H1 (cell line): ENCODE measurements at places on chromosomes 3 and 15. TPM values are rescaled to one million over a fixed set of nuclear protein-coding genes. Genes with fewer than 3 reads are reported as not detected.

Gene GOLGA6B
- not detected in 2 replicates for total RNA-seq

DNA sequence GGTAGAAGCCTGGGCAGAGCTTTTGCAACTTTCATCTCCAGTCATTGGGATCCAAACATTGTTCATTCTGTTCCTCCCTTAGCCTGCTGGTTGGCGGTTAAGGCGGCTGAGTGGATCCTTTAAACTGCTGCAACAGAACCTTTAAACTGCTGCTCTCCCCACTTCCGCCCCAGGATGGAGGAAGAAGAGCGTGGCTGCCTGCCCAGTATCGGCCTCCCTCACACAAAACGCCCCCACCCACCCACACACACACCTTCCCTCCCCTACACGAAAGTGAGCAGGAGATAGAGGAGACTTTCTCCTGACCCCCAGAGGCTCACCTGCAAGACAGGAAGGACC, 460 bp upstream of the ZMAT3 start:
- no peaks in the 10 kb centered on the region for H3K36me3 ChIP-seq
- H3K4me1 ChIP-seq = peaks cover 2% of the 10 kb centered on the region; the same call in 1 of the 2 replicates
- H3K27ac ChIP-seq = 0 out of 2 replicates have a peak overlapping the region, but pooled peaks have one; percentile 43
- no peak for DNase-seq

Gene CPNE4
- total RNA-seq = 1.9 and 3.8 TPM in 2 replicates

Gene TMC3
- total RNA-seq = not detected in 2 replicates

- H3K27me3 ChIP-seq = no peaks in the 10 kb centered on the region
- no peak overlapping the region for H3K27ac ChIP-seq
- 0 out of 2 replicates have a peak, but pooled peaks cover 1% of the 10 kb centered on the region for H3K4me1 ChIP-seq
- no peak overlapping the region for H3K4me3 ChIP-seq
These were observed 120.5 kb upstream of the PROK2 start for GRCh38 chr3:71905426-71905825.

DNA sequence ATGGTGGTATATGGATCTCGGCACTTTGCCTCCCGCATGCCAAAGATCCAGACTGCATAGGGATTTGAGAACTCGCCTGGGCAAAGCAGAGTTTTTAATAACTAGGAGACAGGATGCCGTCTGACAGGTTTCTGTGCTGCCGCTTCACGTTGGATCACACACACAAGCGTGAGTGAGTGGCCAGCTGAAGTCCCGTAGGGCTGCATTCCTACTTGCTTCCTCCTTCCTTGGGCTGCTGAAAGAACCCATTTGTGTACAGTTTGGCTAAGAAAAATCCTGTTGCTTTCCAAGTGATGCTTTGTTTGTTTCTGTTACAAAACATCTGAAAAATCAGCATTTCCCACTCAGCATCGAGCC, 604.3 kb upstream of the CFAP20DC start:
- H3K4me3 ChIP-seq = no peak overlapping the region
- H3K27me3 ChIP-seq = peaks cover 1% of the 10 kb centered on the region
- DNase-seq = no peak
- no peaks in the 10 kb centered on the region for H3K36me3 ChIP-seq
- no peak overlapping the region for H3K27ac ChIP-seq
- H3K4me1 ChIP-seq = no peaks in the 10 kb centered on the region

DNA sequence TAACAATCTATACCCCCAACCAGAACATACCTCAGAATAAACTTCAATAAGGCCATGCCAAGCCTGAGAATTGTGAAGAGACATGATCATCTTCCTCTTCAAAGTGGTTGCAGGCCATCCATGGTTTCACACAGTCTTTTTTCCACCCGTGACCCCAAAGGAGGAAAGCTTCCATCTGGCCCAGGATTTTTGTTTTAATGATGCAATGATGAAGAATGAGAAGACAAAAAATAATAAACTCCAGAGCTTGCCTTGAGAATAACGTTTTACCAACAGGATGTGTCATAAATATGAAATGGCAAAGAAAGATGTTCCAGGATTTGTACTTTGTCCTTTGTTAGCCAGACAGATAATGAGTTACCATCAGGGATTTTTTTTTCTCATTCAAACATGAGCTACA, 201.9 kb downstream of the WNT5A start:
- no peaks in the 10 kb centered on the region for H3K27me3 ChIP-seq
- no peak overlapping the region for H3K4me3 ChIP-seq
- peaks cover 5% of the 10 kb centered on the region for H3K4me1 ChIP-seq
- no peaks in the 10 kb centered on the region for H3K36me3 ChIP-seq
- H3K27ac ChIP-seq = no peak overlapping the region
- no peak for DNase-seq

Gene GALNT15
- not detected in 2 replicates for total RNA-seq

DNA sequence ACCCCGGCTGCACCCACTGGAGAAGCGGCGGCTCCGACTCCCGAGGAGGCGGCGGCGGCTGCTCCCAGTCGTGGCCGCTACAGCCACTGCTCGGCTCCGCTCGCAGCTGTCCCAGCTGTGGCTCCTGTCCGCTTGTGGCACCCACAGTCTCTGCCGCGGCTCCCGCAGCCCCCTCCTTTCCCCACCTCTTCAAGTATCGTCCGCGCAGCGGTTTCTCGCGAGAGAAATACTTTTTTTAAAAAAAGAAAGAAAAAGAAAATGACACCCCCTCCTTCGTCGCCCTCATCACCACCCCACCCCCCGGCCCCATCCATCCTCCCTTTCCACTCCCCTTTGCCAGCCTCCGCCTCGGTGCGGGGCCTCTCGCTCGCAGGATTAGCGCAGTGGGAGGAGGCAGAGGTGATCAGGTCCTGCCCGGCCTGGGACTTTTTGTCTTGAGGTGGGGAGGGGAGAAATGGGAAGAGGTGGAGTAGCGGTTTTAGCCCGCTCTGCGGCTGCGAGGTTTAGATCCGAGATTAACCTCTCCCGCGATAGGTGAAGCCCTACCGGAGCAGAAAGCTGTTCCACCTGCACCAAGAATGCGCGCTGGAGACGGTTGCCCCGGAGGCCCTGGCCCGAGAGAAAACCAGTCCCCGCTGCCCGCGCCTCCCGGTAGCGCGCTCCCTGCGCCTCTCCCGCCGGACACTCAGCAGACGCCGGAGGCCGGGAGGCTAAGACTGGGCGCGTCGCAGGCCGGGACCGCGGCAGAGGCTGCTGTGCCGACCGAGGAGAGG, at the start of gene FBN1:
Gene FBN1 (minus strand): TSS at position 152 of the 773 bp plus-strand sequence. CDS start 940 bp downstream, outside the sequence.
- peak; percentile 77 for DNase-seq
- no peak within 1 kb of the TSS for H3K27ac ChIP-seq
- H3K27me3 ChIP-seq = peaks cover 27% of the 10 kb centered on the region
- H3K4me3 ChIP-seq = peak within 1 kb of the TSS; percentile 29
- H3K4me1 ChIP-seq = peaks cover 15% of the 10 kb centered on the region
- H3K36me3 ChIP-seq = no peaks in the 10 kb centered on the region

Gene ITGA11
- 0.06 TPM in 1 of 2 replicates, not detected in the other for total RNA-seq

GRCh38 chr3:175535351-175535750, 676.2 kb downstream of the NAALADL2 start:
- no peaks in the 10 kb centered on the region for H3K4me1 ChIP-seq
- H3K27ac ChIP-seq = no peak overlapping the region
- DNase-seq = no peak
- no peaks in the 10 kb centered on the region for H3K27me3 ChIP-seq

Gene LDHAL6B
- not detected in 2 replicates for total RNA-seq

Gene SLITRK3
- total RNA-seq = 3.2 and 3.4 TPM in 2 replicates

DNA sequence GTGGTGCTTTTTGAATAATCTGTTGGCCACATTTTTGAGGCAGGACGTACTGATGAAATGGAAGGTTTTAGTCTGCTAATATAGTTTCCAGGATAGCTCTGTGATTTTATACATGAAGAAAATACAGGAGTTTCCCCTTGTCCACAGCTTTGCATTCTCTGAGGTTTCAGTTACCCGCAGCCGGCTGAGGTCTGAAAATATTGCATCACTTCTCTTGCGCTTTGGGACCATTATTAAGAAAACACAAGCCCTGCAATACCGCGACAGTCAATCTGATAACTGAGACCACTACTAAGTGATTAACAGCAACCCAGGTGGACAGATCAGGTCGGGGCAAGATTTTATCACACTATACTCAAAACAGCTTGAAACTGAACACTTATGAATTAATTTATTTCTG, 33.0 kb downstream of the BLM start:
- H3K27me3 ChIP-seq = no peaks in the 10 kb centered on the region
- H3K27ac ChIP-seq = no peak overlapping the region
- H3K4me1 ChIP-seq = no peaks in the 10 kb centered on the region

DNA sequence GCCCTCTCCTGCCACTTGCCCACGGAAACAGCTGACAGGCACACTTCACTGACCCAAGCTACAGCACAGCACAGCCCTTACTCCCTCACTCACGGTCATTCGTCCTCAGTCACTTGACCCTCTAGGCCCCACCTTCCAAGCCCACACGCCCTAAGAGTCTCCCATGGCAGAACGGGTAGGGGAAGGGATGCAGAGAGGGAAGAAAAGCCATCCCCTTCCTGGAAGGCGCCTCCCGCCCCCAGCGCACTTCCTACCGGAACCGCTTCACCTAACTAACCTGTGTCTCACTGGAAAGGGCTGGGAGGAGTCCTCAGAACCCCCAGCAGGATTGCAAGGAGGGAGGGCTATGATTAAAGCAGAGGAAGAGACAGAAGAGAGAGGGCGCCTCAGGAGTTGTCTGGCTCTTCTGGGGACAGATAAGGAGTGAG, 22.9 kb downstream of the EPHB3 start:
- peaks cover 28% of the 10 kb centered on the region for H3K4me1 ChIP-seq
- peaks cover 54% of the 10 kb centered on the region for H3K27me3 ChIP-seq
- no peak overlapping the region for H3K27ac ChIP-seq
- DNase-seq = no peak
- no peaks in the 10 kb centered on the region for H3K36me3 ChIP-seq
- peak overlapping the region; percentile 71 for H3K4me3 ChIP-seq

DNA sequence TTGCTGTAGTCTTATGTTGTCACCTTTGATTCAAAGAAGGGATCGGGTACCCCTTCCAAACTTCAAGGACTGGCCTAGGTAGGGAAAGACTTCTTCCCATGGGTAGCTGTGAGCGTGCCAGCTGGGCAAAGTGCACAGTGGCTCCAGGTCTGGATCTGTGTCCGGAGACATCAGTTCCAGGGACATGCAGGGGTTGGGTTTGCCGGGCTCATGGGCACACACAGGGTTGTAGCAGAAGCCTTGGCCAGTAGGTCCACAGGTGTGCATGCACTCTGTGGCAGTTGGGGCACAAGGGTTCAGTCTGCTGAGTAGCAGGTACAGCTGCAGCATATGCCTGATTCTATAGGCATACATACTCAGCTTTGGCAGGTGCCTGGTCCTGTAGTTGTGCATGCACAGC, 111.2 kb downstream of the EFHB start:
- DNase-seq = no peak
- no peak overlapping the region for H3K27ac ChIP-seq
- H3K4me1 ChIP-seq = no peaks in the 10 kb centered on the region
- no peaks in the 10 kb centered on the region for H3K27me3 ChIP-seq
- no peaks in the 10 kb centered on the region for H3K36me3 ChIP-seq

DNA sequence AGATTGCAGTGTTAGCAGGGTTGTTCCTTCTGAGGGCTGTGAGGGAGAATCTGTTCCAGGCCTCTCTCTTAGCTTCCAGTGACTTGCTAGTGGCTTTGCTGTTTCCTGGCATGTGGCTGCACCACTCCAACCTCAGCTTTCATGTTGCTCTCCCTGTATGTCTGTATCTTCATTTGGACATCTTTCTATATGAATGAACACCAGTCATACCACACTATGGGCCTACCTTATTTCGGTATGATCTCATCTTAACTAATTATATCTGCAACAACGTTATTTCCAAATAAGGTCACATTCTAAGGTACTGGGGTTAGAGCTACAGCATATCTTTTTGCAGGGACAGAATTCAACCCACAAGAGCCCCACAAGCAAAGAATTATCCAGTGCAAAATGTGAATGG, 356.7 kb upstream of the UMPS start:
- no peaks in the 10 kb centered on the region for H3K36me3 ChIP-seq
- H3K4me1 ChIP-seq = no peaks in the 10 kb centered on the region
- H3K4me3 ChIP-seq = no peak overlapping the region

GRCh38 chr15:67776600-67776999, 48.7 kb upstream of the SKOR1 start:
- no peak overlapping the region for H3K4me3 ChIP-seq
- no peaks in the 10 kb centered on the region for H3K27me3 ChIP-seq
- H3K4me1 ChIP-seq = peaks cover 7% of the 10 kb centered on the region; the same call in 1 of the 2 replicates
- DNase-seq = no peak

Gene PPP1R14D
- not detected in 2 replicates for total RNA-seq

Gene MESP2
- 0.35 and 0.38 TPM in 2 replicates for total RNA-seq

DNA sequence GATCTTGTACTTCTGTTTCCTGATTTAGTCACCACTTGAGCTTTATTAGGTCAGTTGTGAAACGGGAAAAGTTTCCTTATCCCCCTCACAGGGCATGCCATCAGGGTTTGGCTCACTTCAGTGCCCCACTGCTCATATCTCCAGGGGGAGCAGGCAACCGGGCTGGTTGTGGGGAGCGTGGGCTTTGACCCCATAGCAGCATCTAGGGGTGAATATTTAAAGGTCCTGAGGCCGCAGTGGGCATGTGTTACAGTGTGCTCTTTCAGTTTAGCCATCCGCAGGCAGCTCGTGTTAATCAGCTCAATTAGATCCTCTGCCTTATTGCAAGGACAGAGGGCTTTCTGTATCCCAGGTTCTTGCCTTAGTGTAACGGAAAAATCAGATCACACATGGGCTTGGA, 71.9 kb downstream of the MRPL46 start:
- H3K27ac ChIP-seq = no peak overlapping the region
- no peak for DNase-seq
- no peaks in the 10 kb centered on the region for H3K36me3 ChIP-seq
- no peaks in the 10 kb centered on the region for H3K27me3 ChIP-seq
- no peak overlapping the region for H3K4me3 ChIP-seq

- H3K36me3 ChIP-seq = no peaks in the 10 kb centered on the region
- no peaks in the 10 kb centered on the region for H3K27me3 ChIP-seq
- H3K4me3 ChIP-seq = no peak overlapping the region
- DNase-seq = peak; percentile 51
These were observed 27.4 kb downstream of the SCG5 start for GRCh38 chr15:32668942-32669341.

DNA sequence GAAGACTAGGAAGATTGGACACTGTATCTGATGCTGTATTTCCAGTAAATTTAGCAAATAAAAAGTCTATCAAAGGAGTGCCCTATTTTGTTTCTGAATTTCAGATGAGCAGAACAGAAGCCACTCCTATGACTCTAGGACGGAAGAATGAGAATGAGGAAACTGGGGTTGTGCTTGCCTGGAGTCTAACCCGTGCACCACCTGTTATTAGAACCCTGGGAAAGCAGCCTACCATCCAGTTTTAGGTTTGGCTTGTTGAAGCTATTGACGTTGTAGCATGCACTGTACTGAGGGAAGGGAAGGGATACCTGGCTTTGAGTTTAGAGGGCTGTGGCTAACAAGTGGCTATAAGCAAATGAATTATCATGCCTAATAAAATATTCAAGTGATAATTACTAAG, 318.5 kb downstream of the SLC9A9 start:
- H3K27ac ChIP-seq = no peak overlapping the region
- no peak for DNase-seq
- no peaks in the 10 kb centered on the region for H3K36me3 ChIP-seq
- no peaks in the 10 kb centered on the region for H3K27me3 ChIP-seq
- H3K4me3 ChIP-seq = no peak overlapping the region
- no peaks in the 10 kb centered on the region for H3K4me1 ChIP-seq

Gene ACKR4
- total RNA-seq = not detected in 2 replicates
